WTC11 (cell line): ENCODE measurements at places on chromosomes 7 and 10.

DNA sequence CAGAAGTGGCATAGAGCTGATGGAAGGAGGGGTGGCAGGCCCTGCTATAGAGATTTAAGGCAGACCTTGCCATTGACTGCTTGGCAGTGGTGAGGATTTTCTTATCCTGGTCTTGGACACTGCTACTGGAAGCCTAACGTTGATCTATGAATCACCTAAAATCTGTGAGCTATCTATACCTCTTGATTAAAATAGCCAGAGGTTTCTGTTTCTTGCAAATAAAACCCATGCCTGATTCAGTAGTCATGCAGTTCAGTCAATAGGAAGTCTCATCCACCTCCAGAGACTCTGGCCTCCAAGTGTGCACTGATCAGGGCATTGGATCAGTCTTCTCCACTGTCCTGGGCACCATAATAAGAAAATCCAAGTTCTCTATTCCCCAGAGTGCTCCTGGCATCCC is 286.5 kb downstream of the PTEN start:
- no peak for DNase-seq

- DNase-seq: no peak
These were observed 452.3 kb upstream of the GALNT17 start for GRCh38 chr7:70679661-70680060.

- no peak for DNase-seq
These were observed 375.8 kb downstream of the HGF start for GRCh38 chr7:81394029-81394428.

- no peak for DNase-seq
These were observed 11.3 kb upstream of the ZNF518A start for GRCh38 chr10:96118604-96119450.

GRCh38 chr10:117694190-117694589 is 151.6 kb downstream of the EMX2 start:
- DNase-seq: no peak

DNA sequence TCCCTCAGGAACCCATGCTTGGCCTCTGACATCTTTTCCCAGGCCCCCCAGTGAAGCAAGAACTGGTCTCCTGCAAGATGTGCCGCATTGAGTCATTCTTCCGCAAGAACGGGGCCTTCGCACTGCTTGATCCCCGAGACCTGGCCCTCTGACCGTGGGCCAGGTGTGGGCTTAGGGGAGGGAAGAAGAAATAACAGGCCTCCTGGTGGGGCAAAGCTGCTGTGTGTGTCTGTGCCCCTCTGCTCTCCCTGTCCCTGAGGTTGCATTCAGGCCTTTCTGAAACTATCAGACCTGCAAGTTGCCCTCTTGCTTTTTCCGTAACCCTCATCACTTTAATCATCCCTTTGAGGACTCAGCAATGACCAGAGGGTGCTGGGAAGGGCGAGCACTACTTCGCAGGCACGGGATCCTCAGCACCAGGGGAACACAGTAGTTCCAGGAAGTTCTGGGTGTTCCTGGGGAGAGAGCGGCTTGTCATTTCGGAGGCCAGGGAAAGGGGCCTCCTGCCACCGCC is 6.0 kb downstream of the ATP6V1F start:
- no peak for DNase-seq
